ENCODE measurements at places on chromosomes 2 and 18. TPM values are rescaled to one million over a fixed set of nuclear protein-coding genes. Genes with fewer than 3 reads are reported as not detected.

Gene LINC00305
- total RNA-seq: not detected

Gene ANKRD62
- not detected for total RNA-seq

Gene ALKAL2
- not detected for total RNA-seq

Gene MC4R
- 0.52 TPM for total RNA-seq

Gene SLC8A1
- total RNA-seq: 45.9 TPM

Gene IL36G
- total RNA-seq: not detected

Gene ARHGEF33
- under 0.01 TPM for total RNA-seq

Gene UBE2F
- total RNA-seq: 33.4 TPM

Gene EFEMP1
- 18.3 TPM for total RNA-seq

Gene GPR155
- total RNA-seq: 3.1 TPM

Gene FBXO15
- 1.0 TPM for total RNA-seq

Data from skeletal muscle tissue (tissue), 5 donors.